ENCODE measurements at places on chromosomes 7 and 10. TPM values are rescaled to one million over a fixed set of nuclear protein-coding genes. Genes with fewer than 3 reads are reported as not detected.
A peak's percentile ranks its signal among the peaks of the same experiment; 100 is the strongest.

GRCh38 chr7:1920266-1920681 is 250.2 kb downstream of the ELFN1 start:
- peaks cover 27% of the 10 kb centered on the region for H3K4me1 ChIP-seq
- H3K27ac ChIP-seq: no peak overlapping the region
- H3K27me3 ChIP-seq: no peaks in the 10 kb centered on the region

DNA sequence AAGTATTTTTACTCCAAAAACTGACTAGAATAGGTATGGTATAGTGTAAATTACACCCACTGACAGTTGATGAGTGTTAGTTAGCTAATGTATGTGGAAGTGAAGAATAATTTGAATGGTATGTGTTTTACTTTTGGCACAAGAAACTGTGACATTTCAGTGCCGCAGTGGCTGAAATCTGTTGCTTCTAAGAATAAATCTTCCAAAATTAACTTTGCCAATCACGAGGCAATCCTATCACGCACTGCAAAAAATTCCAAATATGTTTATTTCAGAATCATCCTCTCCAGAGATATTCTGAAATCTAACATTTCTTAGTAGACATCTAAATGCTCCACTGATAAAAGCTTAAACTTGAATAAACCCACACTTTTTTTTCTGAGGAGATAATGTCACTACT is 61.2 kb downstream of the PCLO start:
- H3K27me3 ChIP-seq: no peaks in the 10 kb centered on the region
- no peaks in the 10 kb centered on the region for H3K36me3 ChIP-seq
- no peak for DNase-seq
- no peak overlapping the region for H3K4me3 ChIP-seq

- no peaks in the 10 kb centered on the region for H3K4me1 ChIP-seq
- no peaks in the 10 kb centered on the region for H3K36me3 ChIP-seq
- H3K27me3 ChIP-seq: peaks cover 3% of the 10 kb centered on the region
- no peak overlapping the region for H3K27ac ChIP-seq
- no peak overlapping the region for H3K4me3 ChIP-seq
Measured at GRCh38 chr10:8489823-8490222, 435.3 kb downstream of the GATA3 start.

- H3K36me3 ChIP-seq: no peaks in the 10 kb centered on the region
- H3K4me3 ChIP-seq: no peak overlapping the region
- H3K4me1 ChIP-seq: peaks cover 8% of the 10 kb centered on the region
Measured at GRCh38 chr10:7305053-7305452, 105.8 kb downstream of the SFMBT2 start.

DNA sequence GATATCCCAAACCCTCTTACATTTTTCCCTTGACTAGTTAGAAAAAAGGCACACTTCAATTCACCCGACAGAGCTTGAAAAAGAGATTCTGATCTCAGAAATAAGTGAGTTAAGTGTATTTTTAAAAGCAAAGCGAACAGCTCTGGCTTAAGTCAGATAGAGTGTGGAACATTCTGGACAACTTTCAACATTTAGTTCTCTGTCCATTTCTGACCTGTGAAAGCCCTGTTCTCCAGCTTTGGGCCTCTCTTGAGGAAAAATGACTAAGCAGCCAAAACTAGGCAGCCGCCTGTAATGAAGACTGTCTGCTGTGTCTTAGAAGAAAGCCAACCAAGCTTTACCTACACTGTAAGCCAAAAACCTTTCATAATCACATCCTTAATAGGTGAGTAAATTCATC is 50.5 kb downstream of the CDK6 start:
- no peaks in the 10 kb centered on the region for H3K36me3 ChIP-seq
- no peak for DNase-seq
- no peaks in the 10 kb centered on the region for H3K4me1 ChIP-seq
- H3K4me3 ChIP-seq: no peak overlapping the region

DNA sequence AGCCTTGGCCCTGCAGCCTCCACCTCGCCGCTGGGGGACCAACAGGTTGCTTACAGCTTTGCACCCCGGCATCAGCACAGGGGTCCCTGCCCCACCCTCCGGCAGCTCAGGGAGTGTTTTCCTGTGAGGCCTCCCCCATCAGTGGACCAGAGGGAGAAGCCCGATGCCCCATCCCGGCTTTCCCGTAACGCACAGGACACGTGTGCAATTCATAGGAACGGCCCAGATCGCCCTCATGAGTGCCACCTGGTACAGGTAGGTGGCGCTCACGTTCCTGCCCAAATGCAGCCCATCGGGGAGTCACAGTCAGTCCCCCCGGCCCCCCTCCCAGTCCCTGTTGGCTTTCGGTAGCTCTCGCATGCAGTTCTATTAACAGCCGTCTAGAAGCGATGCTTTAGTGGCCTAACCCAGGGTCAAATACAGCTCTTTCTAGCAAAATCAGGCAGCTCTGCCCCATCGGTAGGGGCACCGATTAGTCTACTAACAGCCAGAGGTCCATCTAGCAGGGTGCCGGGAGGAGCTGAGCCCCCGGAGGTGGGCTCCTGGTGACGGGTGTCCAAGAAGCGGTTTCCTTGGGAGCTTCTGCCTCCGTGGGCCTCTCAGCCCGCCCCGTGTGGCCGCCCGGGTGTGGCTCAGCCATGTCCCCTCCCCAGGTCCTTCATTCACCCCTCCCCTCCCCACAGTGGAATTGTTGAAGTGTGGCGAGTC is 48.4 kb upstream of the GTF2IRD1 start:
- no peak overlapping the region for H3K27ac ChIP-seq
- no peaks in the 10 kb centered on the region for H3K27me3 ChIP-seq
- H3K4me3 ChIP-seq: no peak overlapping the region
- DNase-seq: peak; percentile 23
- H3K4me1 ChIP-seq: no peaks in the 10 kb centered on the region

DNA sequence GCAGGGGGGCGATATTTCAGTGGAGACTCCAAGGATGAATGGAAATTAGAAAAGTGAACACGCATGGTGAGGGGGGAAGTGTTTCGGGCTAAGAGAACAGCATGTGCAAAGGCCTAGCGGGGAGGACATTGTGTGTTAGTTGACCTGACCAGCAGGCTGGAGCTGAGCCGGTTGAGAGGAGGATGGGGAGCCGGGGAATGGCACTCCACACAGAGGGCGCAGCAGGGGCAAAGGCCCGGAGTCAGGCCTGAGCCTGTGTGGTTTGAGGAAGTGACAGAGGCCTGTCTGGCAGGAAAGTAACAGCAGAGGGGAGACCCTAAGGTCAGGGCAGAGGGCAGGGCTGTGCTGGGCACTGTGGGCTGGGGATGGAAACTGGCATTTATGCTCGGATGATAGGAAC is 83.2 kb upstream of the ZNF479 start:
- H3K27me3 ChIP-seq: no peaks in the 10 kb centered on the region
- no peak overlapping the region for H3K27ac ChIP-seq
- no peaks in the 10 kb centered on the region for H3K36me3 ChIP-seq

- H3K27ac ChIP-seq: no peak overlapping the region
- DNase-seq: no peak
- no peaks in the 10 kb centered on the region for H3K4me1 ChIP-seq
- H3K4me3 ChIP-seq: no peak overlapping the region
- no peaks in the 10 kb centered on the region for H3K27me3 ChIP-seq
- no peaks in the 10 kb centered on the region for H3K36me3 ChIP-seq
Measured at GRCh38 chr10:105797234-105797890, 1156.3 kb downstream of the SORCS3 start.

GRCh38 chr7:105532709-105533460 is 884 bp downstream of the RINT1 start:
- H3K27me3 ChIP-seq: no peaks in the 10 kb centered on the region
- peaks cover 12% of the 10 kb centered on the region for H3K36me3 ChIP-seq
- peak overlapping the region; percentile 91 for H3K4me3 ChIP-seq

GRCh38 chr10:121127151-121127906 is 276.2 kb downstream of the WDR11 start:
- H3K27ac ChIP-seq: no peak overlapping the region
- DNase-seq: no peak
- H3K27me3 ChIP-seq: no peaks in the 10 kb centered on the region
- no peak overlapping the region for H3K4me3 ChIP-seq
- H3K36me3 ChIP-seq: no peaks in the 10 kb centered on the region

DNA sequence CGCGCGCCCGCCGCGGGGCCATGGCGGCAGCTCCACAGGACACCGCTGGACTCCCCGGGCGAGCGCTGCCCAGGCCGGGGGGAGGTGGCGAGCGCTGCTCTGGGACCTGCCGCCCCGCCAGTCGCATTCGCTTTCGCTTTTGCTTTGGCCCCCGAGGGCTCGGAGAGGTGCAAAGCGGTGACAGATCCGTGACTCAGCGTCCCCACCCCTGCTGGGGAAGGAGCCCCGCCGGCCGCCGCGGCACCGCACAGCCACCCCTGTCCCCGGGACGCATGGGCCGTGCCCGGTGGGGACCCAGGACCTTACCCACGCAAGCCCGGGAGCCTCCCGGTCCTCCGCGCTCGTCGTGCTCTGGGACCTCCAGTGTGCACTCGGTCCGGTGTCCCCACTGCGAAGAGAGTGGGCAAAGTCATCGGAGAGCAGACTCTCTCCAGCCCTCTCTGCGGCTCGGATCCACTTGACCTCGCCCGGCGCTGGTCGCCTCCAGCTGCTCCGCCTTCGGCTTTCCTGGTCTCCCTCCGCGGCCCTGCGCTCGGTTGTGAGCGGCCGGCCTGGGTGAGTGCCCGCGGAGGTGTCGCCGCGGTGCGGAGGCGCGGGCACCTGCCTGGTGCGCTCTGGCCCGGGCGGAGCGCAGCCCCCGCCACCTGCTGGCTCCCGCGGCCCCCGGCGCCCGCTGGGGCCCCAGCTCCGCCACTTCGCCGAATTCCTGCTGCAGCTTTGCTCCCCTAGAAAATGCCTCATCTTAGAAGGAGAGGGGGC is at the start of gene IL15RA:
Gene IL15RA, minus strand, starts transcription at position 73 of the 759 bp plus-strand sequence. Its CDS starts 51 bp downstream, at position 22.
- peak within 1 kb of the TSS; percentile 89 for H3K27ac ChIP-seq
- H3K27me3 ChIP-seq: no peaks in the 10 kb centered on the region
- peaks cover 22% of the 10 kb centered on the region for H3K4me1 ChIP-seq
- peak; percentile 82 for DNase-seq

GRCh38 chr10:53598914-53599313 is 826.3 kb upstream of the MBL2 start:
- H3K27me3 ChIP-seq: no peaks in the 10 kb centered on the region
- H3K4me1 ChIP-seq: no peaks in the 10 kb centered on the region
- DNase-seq: no peak
- no peak overlapping the region for H3K27ac ChIP-seq
- H3K4me3 ChIP-seq: no peak overlapping the region

GRCh38 chr7:37709631-37710509 is 26.3 kb downstream of the GPR141 start:
- no peak for DNase-seq
- no peaks in the 10 kb centered on the region for H3K4me1 ChIP-seq
- H3K27ac ChIP-seq: no peak overlapping the region
- H3K4me3 ChIP-seq: no peak overlapping the region
- H3K36me3 ChIP-seq: no peaks in the 10 kb centered on the region

DNA sequence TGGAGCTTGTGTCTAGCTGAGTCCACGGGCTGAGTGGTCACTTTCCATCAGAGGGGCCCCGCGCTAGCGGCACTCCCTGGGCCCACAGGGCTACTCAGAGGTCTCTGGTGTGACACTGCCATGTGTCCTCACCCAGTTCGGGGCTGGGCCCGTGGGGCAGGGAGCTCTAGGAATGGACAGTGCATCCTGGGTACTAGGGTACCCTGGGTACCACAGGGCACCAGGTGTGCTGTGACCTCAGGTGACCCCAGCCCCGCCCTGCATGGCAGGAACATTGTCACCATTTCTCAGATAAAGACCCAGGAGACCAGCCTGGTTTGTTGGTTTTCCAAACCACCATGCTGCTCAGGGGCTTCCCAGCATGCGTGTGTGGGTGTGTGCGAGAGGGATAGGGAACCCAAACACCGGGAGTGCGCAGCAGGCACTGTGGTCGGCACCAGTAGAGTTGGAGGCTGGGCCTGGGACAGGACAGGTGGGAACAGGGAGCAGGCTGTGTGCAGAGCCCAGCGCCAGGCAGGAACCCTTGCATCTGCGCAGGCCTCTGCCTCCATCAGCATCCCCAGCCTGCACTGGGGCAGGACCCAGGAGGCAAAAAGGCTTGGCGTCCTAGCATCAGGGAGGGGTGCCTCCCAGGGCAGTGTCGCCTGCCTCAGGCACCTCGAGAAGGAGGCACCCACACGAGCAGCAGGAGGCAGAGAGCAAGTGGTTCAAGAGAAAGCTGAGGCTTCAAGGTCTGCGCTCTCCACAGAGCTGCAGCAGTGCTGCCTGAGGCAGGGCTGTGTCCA is 19.4 kb upstream of the CSGALNACT2 start:
- no peak overlapping the region for H3K27ac ChIP-seq
- no peak for DNase-seq
- no peaks in the 10 kb centered on the region for H3K36me3 ChIP-seq
- peaks cover 32% of the 10 kb centered on the region for H3K4me1 ChIP-seq

GRCh38 chr7:113562242-113562641 is 356.6 kb downstream of the PPP1R3A start:
- H3K27me3 ChIP-seq: no peaks in the 10 kb centered on the region
- H3K27ac ChIP-seq: no peak overlapping the region
- no peaks in the 10 kb centered on the region for H3K4me1 ChIP-seq
- H3K36me3 ChIP-seq: no peaks in the 10 kb centered on the region
- no peak for DNase-seq

GRCh38 chr10:87519582-87519981 is 14.9 kb downstream of the MINPP1 start:
- no peak for DNase-seq
- H3K27me3 ChIP-seq: no peaks in the 10 kb centered on the region
- no peak overlapping the region for H3K4me3 ChIP-seq
- H3K27ac ChIP-seq: no peak overlapping the region
- peaks cover 23% of the 10 kb centered on the region for H3K36me3 ChIP-seq
- no peaks in the 10 kb centered on the region for H3K4me1 ChIP-seq

GRCh38 chr7:1854866-1855724 is 185.0 kb downstream of the ELFN1 start:
- H3K36me3 ChIP-seq: no peaks in the 10 kb centered on the region
- H3K4me1 ChIP-seq: peaks cover 29% of the 10 kb centered on the region
- DNase-seq: no peak
- no peak overlapping the region for H3K27ac ChIP-seq
- no peaks in the 10 kb centered on the region for H3K27me3 ChIP-seq
- no peak overlapping the region for H3K4me3 ChIP-seq

- H3K4me1 ChIP-seq: no peaks in the 10 kb centered on the region
- no peaks in the 10 kb centered on the region for H3K27me3 ChIP-seq
- DNase-seq: no peak
- no peak overlapping the region for H3K4me3 ChIP-seq
- H3K36me3 ChIP-seq: peaks cover 14% of the 10 kb centered on the region
Measured at GRCh38 chr10:21689881-21690280, 155.8 kb downstream of the MLLT10 start.

- H3K36me3 ChIP-seq: no peaks in the 10 kb centered on the region
- H3K27ac ChIP-seq: no peak overlapping the region
- H3K4me1 ChIP-seq: no peaks in the 10 kb centered on the region
- no peak overlapping the region for H3K4me3 ChIP-seq
- no peak for DNase-seq
Measured at GRCh38 chr7:70838292-70838907, 293.5 kb upstream of the GALNT17 start.

Gene TMEM130
- total RNA-seq: not detected

Gene HOXA11
- not detected for total RNA-seq

Gene MALRD1
- total RNA-seq: not detected

Gene BBIP1
- 27.7 TPM for total RNA-seq

Gene SEMA3E
- total RNA-seq: not detected

Gene CALML3
- not detected for total RNA-seq

Gene UCMA
- total RNA-seq: not detected

Gene AVPI1
- total RNA-seq: 6.1 TPM

Gene SPDYE9
- not detected for total RNA-seq

Gene NRG3
- not detected for total RNA-seq

Gene SCIN
- total RNA-seq: not detected

Gene PON1
- total RNA-seq: not detected

Gene ZDHHC16
- 11.3 TPM for total RNA-seq

Gene CDH23
- total RNA-seq: 1.2 TPM

Gene CALY
- total RNA-seq: not detected

Gene ZNF488
- total RNA-seq: not detected

Gene INHBA
- not detected for total RNA-seq

Gene GPR26
- not detected for total RNA-seq

Gene TUBAL3
- total RNA-seq: not detected

Gene KLF6
- total RNA-seq: 1,044 TPM

Gene MKX
- not detected for total RNA-seq

Gene PRKCQ
- total RNA-seq: 69.5 TPM
